Ascending aorta (tissue), 2 donors: ENCODE measurements at places on chromosomes 6 and 20. TPM values are rescaled to one million over a fixed set of nuclear protein-coding genes. Genes with fewer than 3 reads are reported as not detected.

GRCh38 chr6:11585426-11586016, 48.0 kb downstream of the TMEM170B start:
- no peak for DNase-seq

DNA sequence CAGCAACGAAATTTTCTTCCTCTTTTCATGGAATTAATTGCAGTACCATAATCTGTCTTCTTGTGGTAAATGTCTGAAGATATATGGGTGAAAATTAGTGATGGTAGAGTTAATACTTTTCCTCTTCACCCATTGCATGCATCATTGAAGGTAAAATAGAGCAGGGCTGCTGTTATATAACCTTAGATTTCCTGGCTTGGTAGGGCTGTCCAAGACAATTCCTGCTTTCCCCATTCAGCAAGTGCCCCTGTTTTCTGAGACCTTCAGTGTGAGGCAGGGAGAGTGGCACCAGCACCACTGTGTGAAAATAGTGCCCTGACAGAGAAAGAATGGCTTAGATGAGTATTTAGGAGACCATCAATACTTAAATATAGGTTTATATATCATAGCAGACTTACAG, 202.0 kb downstream of the ZFAND3 start:
- no peak for DNase-seq

GRCh38 chr20:25987073-25987927, 290.6 kb upstream of the ZNF337 start:
- no peak for DNase-seq

The C6orf15 gene
- not detected for total RNA-seq

The SLC26A8 gene
- total RNA-seq, result not detected

DNA sequence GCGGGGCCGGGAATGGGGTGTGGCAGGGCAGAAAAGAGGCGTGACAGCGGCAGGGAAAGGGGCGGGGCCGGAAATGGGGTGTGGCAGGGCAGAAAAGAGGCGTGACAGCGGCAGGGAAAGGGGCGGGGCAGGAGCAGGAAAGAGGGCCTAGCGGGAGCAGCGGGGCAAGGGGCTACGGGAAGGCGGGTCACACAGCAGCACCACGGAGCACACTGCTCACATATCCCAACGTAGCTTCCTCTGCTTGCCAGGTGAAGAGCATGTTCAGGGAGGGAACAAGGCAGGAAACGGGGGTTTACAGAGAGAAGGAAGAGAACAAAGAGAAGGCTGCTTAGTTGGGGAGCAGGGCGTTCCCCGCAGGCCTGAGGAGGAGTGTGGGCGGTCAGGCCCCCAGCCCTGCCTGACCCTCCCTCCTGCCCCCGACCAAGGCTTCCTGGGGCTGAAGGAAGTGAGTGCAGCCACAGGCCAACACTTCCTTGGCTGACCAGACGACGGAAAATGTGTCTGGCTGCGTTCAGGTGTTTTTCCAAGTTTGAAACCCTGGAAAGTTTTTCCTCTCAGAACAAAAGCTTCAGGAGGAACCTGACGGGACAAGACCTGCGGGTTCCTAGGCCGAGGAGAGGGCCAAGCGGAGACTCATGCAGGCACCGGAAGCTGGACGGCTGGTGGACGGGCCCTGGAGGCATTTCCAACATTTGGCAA, 13.8 kb downstream of the UCKL1 start:
- no peak for DNase-seq

DNA sequence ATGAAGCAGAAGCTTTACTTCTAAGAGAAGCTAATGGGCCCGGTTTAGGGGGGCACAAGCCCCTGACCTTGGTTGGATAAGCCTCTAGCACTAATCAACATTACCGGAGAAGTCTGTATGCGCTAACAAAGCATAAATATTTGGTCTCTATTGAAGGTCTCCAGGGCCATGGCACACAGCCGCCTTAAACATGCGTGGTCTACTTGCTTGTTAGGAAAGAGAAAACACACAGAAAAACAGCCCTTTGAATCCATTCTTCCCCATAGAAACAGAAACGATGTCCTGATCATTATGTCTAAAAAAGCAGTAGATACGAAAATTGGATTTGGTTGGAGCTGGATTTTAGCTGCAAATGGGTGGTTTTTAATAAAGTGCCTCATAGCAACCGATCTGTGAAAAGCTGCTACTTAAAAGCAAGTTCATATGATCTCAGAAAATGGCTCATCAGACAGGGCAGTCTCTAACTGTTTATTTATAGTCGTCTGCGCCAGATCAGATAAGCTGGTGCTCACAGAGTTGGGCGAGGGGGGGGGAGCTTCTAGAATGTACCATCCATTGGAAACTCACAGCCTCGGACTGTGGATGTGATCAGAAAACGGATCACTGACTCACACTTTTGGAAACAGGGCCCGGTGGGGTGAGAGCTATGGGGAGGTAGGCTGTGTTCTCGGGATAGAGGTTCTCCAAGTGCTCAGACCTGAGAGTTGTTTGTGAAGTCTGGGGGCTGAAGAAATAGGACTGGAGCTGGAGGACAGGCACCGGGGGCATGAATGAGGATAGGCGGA, 35.3 kb upstream of the APCDD1L start:
- no peak for DNase-seq

The OR2J3 gene
- not detected for total RNA-seq

- DNase-seq, result no peak
Measured at GRCh38 chr6:105911106-105911629, 175.0 kb upstream of the PRDM1 start.

The OVOL2 gene
- total RNA-seq, result not detected

The CLDN20 gene
- not detected for total RNA-seq

DNA sequence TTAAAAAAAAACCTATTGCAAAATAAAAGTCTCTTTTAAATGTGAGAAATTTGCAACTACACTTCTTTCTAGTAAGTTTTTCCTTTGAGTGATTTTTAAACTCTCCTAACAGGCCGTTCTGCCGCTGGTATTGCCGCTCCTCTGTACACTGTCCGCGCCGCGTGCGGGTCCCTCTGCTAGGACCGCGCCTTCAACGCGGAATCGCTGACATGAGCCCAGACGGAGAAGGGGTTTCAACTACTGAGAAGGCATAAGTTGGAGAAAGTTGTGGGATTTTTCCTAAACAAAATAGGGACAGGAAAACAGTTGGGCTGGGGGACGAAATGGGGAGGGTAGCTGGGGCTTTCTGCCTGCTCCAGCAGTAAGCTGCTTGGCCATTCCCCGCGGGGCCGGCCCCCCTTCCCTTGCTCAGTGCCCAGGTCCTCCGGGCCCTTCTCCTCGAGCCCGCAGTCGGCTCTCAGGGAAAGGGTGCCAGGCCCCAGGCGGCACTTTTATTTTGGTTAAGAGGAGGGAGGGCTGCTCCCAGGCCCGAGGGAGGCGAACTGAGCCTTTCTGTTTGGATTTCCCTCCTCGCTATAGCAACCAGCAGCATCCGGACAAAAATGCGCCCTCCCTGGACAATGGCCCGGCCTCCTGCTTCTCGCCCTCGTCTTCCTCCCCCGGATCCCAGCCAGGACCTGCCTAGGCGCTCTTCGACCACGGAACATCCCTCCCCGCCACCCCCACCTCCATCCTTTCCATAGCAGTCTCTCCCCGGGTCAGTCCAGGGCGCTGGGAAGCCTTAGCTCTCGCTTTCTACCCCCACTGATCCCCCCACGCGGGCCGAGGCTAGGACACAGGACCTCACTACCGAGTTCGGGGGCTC, 6.8 kb upstream of the POU3F2 start:
- no peak for DNase-seq

GRCh38 chr6:66226109-66226508, 519.1 kb upstream of the EYS start:
- no peak for DNase-seq

DNA sequence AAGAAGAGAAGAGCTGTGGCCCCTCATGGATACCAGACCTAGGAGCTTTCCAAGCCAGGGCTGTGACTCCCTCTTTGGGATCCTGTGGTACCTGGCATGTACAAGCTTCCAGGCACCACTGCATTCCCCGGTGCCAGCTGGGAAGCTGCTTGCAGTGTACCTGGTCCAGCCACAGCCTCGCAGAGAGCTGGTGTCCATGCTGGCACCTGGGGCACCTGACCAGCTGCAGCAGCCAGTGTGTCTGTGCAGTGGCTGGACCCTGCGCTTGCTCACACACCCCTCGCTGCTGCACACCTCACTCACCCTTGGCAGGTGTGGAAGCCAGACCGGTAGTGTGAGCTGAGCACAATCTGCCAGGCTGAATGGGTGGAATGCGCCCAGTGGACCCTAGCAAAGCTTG, 190.9 kb upstream of the MAN1A1 start:
- DNase-seq, result no peak

DNA sequence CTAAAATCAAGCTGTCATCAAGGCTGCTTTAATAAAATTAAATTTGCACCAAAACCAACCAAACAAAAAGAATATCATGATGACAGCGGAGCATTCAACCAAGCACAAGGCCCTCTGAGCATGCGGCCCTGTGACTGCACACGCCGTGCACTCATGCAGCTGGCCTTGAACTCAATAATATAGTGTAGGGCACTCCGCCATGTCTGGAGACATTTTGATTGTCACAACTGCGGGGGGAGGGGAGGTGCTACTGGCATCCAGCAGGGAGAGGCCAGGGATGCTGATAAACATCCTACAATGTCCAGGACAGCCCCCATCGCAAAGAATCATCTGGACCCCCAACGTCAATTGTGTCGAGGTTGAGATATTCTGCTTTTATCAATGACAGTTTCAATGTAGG, 9.7 kb downstream of the MOCS3 start:
- no peak for DNase-seq

GRCh38 chr20:7849675-7850074, 90.6 kb downstream of the HAO1 start:
- DNase-seq, result no peak

The SLPI gene
- total RNA-seq, result 223 TPM

DNA sequence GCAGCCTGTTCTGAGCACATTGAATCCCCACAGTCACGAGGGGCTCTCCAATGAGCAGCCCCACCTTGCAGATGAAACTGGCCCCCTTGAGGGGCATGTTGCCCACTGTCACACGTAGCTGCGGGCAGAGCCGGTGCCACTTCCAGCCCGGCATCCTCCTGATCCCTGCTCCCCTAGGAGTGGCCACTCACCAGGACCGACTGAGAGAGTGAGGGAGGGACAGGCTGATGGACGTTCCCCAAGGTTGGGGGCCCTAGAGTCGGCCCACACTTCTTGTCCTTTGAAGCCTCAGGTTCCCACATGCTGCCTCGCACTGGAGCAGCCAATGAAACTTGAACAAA, 10.5 kb downstream of the ENTPD6 start:
- DNase-seq, result no peak

The MAP7 gene
- not detected for total RNA-seq

The AGPAT1 gene
- total RNA-seq, result 136 TPM

GRCh38 chr6:143333081-143333480, 117.4 kb downstream of the ADAT2 start:
- no peak for DNase-seq

DNA sequence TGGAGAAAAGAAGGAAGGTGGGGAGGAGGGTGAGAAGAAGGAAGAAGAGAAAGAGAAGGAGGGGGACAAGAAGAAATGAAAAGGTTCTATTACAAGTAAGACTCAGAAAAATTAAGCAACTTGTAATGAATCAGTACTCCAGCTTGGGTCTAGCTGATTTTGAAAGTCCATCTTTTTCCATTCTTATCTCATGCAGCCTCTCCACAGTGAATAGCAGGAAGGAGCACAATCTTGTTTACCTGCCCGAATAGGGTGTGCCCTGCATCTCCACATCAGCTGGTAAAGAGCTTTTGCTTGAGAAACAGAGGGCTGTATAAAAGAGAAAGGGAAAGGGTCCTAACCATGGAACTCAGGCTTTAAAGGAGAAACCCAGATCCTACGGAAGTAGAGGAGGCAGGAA, 348.8 kb downstream of the TPBG start:
- no peak for DNase-seq

The TMEM244 gene
- total RNA-seq, result not detected

- no peak for DNase-seq
Measured at GRCh38 chr6:3372912-3373554, 83.8 kb downstream of the SLC22A23 start.

DNA sequence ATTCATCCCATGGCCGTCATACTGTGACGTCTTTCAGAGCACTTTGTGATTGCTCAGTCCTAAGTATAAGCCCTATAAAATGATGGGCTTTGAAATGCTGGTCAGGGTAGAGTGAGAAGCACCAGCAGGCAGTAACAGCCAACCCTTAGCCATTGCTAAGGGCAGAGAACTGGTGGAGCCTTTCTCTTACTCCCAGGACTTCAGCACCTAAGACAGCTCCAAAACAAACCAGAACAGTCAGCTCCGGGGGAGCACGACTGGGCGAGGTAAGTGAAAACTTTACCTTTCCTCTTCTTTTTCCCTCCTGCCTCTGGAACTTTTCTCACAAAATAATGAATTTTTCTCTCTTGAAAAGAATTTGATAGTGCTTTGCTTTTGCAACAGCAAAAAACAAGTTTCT, at the start of gene VIP:
VIP (plus strand) TSS at position 104 of the 400 bp plus-strand sequence. CDS start 1,381 bp downstream, outside the sequence.
- no peak for DNase-seq

- DNase-seq, result no peak
Measured at GRCh38 chr20:45350217-45350616, 2.0 kb upstream of the SDC4 start.

DNA sequence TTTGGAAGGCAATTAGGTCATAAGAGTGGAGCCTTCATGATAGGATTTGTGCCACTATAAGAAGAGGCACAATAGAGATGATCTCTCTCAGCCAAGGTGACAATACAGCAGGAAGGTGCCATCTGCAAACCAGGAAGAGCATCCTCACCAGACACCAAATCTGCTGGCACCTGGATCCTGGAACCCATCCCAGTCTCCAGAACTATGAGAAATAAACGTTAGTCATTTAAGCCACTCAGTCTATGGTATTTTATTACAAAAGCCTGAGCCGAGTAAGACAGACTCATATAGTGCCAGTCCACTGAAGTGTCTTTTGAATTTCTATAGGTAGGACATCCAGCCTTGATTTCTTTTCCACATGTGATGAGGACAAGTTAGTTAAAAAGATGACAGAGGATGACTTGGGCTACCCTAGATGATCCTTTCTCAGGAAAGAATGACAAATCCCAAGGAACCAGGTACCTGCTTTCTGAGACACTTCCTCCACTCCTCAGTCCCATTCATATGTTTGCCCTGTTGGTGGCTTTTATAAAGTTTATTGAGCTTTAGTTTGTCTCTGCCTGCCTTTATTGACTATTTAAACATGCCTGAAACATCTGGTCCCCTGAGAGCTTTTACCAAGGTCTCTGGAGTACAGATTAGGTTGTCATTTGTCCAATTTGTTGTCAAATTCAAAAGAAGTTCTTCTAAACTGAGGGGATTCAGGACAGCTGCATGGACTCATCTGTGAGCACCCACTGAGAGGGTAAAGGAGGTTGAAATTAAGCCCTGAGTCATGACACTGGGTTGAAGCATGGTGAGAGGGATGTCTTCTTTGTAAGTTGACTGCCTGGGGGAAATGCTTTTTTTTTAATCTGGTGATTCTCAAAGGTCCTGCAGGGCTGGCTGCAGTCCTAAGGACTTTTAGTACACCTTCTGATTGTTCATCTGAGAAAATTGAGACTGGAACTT, 165.0 kb upstream of the PLCB4 start:
- DNase-seq, result no peak
